Left ventricle myocardium inferior (tissue), 1 donor: ENCODE measurements at places on chromosomes 4 and X. TPM values are rescaled to one million over a fixed set of nuclear protein-coding genes. Genes with fewer than 3 reads are reported as not detected.
A peak's percentile ranks its signal among the peaks of the same experiment; 100 is the strongest.

- H3K27ac ChIP-seq: no peak overlapping the region
- H3K4me3 ChIP-seq: no peak overlapping the region
- H3K27me3 ChIP-seq: no peaks in the 10 kb centered on the region
- no peak for DNase-seq
- no peaks in the 10 kb centered on the region for H3K36me3 ChIP-seq
Observed at GRCh38 chr4:108581083-108581482, 39.3 kb upstream of the RPL34 start.

GRCh38 chrX:97402333-97402732, 518.6 kb downstream of the RPA4 start:
- no peak overlapping the region for H3K4me3 ChIP-seq
- no peaks in the 10 kb centered on the region for H3K4me1 ChIP-seq
- DNase-seq: no peak
- H3K27me3 ChIP-seq: no peaks in the 10 kb centered on the region
- no peaks in the 10 kb centered on the region for H3K36me3 ChIP-seq

- no peak for DNase-seq
- no peaks in the 10 kb centered on the region for H3K36me3 ChIP-seq
- peaks cover 56% of the 10 kb centered on the region for H3K27me3 ChIP-seq
- H3K4me1 ChIP-seq: peaks cover 3% of the 10 kb centered on the region
- H3K4me3 ChIP-seq: no peak overlapping the region
Observed at GRCh38 chrX:153648358-153649177, 1.6 kb downstream of the DUSP9 start.

GRCh38 chr4:36427696-36428095, 146.3 kb downstream of the DTHD1 start:
- no peaks in the 10 kb centered on the region for H3K36me3 ChIP-seq
- DNase-seq: no peak
- no peak overlapping the region for H3K27ac ChIP-seq
- H3K27me3 ChIP-seq: no peaks in the 10 kb centered on the region
- H3K4me1 ChIP-seq: no peaks in the 10 kb centered on the region

GRCh38 chr4:113639326-113639725, 122.2 kb downstream of the CAMK2D start:
- no peak for DNase-seq
- H3K27ac ChIP-seq: peak overlapping the region; percentile 88
- H3K36me3 ChIP-seq: no peaks in the 10 kb centered on the region

DNA sequence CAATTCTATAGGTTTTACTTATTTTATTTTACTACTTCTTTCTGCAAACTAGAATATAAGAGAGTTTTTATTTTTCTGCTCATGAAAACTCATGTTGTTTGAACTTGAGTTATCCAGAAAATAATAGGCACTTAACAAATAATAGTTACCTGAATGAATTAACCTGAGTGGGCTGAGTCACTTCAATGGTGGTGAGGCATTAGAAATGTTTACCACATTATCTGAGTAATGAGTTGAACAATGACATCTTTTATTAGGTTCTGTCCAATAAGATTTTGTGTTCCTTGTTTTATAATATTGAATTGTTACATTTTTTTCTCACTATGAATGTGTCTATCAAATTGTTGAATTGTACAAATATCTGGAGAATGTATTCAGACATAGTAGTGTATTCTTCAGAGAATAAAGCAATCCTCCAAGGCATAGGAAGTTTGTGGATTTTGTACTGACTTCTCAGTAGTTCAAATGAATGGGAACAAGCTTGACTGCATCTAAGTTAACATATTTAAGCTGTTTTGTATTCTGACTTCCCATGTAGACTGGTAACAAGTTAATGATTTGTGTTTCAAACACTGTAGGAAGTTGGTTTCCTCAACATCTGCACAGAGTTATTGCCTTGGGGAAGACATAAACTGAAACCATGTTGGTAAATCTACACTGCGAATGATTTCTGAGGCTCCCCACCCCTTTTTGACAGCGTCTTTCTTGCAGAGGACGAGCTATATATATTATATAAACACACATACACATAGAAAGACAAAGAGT, 1808.9 kb upstream of the TENM3 start:
- H3K27me3 ChIP-seq: no peaks in the 10 kb centered on the region
- H3K36me3 ChIP-seq: no peaks in the 10 kb centered on the region
- no peak for DNase-seq
- no peak overlapping the region for H3K4me3 ChIP-seq

- DNase-seq: no peak
- no peaks in the 10 kb centered on the region for H3K36me3 ChIP-seq
- H3K27ac ChIP-seq: no peak overlapping the region
- no peaks in the 10 kb centered on the region for H3K27me3 ChIP-seq
- no peak overlapping the region for H3K4me3 ChIP-seq
Observed at GRCh38 chr4:38710053-38710452, 46.1 kb downstream of the KLF3 start.

GRCh38 chr4:152850377-152850776, 70.6 kb downstream of the ARFIP1 start:
- peak overlapping the region; percentile 30 for H3K27ac ChIP-seq
- peaks cover 19% of the 10 kb centered on the region for H3K36me3 ChIP-seq
- DNase-seq: no peak
- peak overlapping the region; percentile 25 for H3K4me3 ChIP-seq
- H3K27me3 ChIP-seq: no peaks in the 10 kb centered on the region

GRCh38 chr4:61199873-61200186, 296 bp upstream of the ADGRL3 start:
- H3K27ac ChIP-seq: peak overlapping the region; percentile 60
- H3K27me3 ChIP-seq: peaks cover 49% of the 10 kb centered on the region
- H3K4me1 ChIP-seq: peaks cover 38% of the 10 kb centered on the region
- DNase-seq: no peak

GRCh38 chr4:139609647-139610046, 53.6 kb upstream of the SETD7 start:
- peaks cover 5% of the 10 kb centered on the region for H3K4me1 ChIP-seq
- H3K36me3 ChIP-seq: no peaks in the 10 kb centered on the region
- no peak overlapping the region for H3K27ac ChIP-seq
- H3K4me3 ChIP-seq: no peak overlapping the region

DNA sequence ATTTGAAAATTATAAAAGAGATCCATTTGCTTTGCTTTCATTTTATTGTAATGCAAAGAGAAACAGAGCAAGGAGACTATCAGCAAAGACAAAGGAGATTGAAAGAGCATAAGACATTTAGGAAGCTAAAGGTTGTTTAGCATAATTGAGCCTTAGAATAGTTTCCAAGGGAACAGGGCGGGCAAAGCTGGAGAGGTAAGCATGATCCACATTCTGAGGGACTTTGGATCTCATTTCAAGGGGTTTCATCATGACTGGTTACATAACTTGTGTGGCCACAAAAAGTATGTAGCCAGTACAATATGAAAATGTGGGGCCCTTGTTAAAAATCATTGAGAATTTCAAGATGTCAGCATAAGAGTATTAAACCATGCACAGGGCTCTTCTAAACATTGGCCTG, 406.5 kb downstream of the RPA4 start:
- H3K36me3 ChIP-seq: no peaks in the 10 kb centered on the region
- H3K27me3 ChIP-seq: no peaks in the 10 kb centered on the region
- no peak overlapping the region for H3K27ac ChIP-seq
- DNase-seq: no peak
- H3K4me1 ChIP-seq: no peaks in the 10 kb centered on the region

The MAGEA3 gene
- not detected for total RNA-seq

The ATOH1 gene
- total RNA-seq: not detected

The MTNR1A gene
- total RNA-seq: not detected

DNA sequence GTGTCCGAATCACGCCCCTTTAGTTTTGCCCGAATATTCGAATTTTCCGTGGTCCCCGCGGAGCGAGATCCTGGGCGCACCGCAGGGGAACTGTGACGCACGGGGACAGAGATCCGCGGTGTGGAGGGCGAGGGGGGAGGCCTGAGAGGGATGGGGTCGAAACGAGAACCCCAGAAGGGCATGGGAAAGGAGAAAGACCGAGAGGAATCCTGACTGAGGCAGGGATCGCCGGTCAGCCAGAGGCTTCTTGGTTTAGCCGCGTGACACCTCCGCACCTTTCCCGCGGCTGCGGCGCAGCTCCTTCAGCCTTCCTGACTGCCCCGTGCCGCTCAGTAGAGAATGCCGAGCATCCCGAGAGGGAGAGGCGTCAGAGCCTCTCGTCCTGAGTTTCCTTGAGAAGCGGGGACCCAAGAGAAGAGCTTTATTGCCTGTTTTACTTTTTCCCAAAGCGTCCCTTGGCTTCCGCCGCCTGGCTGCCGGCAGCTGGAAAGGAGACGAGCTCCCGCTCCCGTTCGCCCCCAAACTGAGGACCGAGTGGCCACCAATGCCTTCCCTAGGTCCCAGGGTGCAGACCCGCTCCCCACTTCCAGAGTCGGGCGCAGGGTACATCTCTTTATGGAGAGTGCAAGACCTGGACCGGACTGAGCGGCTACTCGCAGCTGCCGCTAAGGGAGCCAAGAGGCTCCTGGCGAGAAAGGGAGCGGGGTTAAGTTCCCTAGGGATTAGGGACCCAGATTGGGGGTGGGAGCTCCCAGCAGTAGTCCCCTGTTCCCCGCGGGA, 911 bp upstream of the GPR50 start:
- H3K27ac ChIP-seq: no peak overlapping the region
- no peak for DNase-seq
- peaks cover 82% of the 10 kb centered on the region for H3K27me3 ChIP-seq
- H3K4me1 ChIP-seq: no peaks in the 10 kb centered on the region
- H3K36me3 ChIP-seq: no peaks in the 10 kb centered on the region

GRCh38 chr4:54542540-54543041, 115.2 kb upstream of the KIT start:
- H3K4me3 ChIP-seq: no peak overlapping the region
- H3K4me1 ChIP-seq: peaks cover 10% of the 10 kb centered on the region
- H3K36me3 ChIP-seq: no peaks in the 10 kb centered on the region
- H3K27me3 ChIP-seq: no peaks in the 10 kb centered on the region

- H3K4me1 ChIP-seq: no peaks in the 10 kb centered on the region
- no peak for DNase-seq
Observed at GRCh38 chrX:31331015-31331414, 259.2 kb upstream of the FTHL17 start.

DNA sequence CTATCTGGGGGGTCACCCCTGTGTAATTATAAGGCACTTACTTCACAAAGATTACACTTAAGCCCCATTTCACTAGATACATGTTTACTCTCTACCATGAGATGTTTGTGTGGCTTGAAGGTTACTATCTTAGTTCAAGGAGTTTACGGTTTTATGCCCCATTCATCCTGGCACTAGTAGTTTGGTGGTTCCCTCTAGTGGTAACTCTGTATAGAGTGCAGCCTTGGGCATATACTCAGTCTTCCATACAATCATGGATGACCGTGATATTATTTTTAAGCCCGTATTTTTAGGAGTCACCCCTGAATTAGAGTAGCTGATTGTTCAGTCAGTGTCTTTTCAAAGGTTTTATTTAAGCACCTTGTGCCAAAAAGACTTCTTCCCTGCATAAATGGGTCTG, 109.9 kb upstream of the FAM47C start:
- no peaks in the 10 kb centered on the region for H3K4me1 ChIP-seq
- no peaks in the 10 kb centered on the region for H3K27me3 ChIP-seq
- no peak overlapping the region for H3K27ac ChIP-seq
- DNase-seq: no peak
- no peaks in the 10 kb centered on the region for H3K36me3 ChIP-seq

- no peaks in the 10 kb centered on the region for H3K27me3 ChIP-seq
- H3K27ac ChIP-seq: no peak overlapping the region
- no peak overlapping the region for H3K4me3 ChIP-seq
- no peaks in the 10 kb centered on the region for H3K36me3 ChIP-seq
Observed at GRCh38 chr4:59655996-59656395, 1544.1 kb upstream of the ADGRL3 start.

DNA sequence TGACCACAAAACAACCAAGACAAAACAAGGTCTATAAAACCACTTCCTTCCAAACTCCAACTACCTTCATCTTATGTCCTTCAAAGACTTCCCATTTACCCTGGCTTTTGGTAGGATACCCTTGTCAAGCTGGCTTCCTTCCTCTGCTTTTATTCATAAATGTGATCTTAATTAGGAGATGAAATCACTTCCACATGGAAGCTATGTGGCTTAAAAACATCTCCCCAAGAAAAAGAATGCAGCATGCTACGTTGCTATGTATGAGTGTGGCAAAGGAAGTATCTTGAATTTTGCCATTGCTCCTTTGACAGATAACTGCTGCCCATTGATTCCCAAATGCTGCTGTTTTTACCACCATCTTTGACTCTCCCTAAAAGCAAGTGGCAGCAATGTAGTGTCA, 46.4 kb upstream of the VEGFD start:
- no peaks in the 10 kb centered on the region for H3K27me3 ChIP-seq
- H3K27ac ChIP-seq: no peak overlapping the region
- no peaks in the 10 kb centered on the region for H3K36me3 ChIP-seq
- no peak overlapping the region for H3K4me3 ChIP-seq
- no peaks in the 10 kb centered on the region for H3K4me1 ChIP-seq
- DNase-seq: no peak

GRCh38 chrX:120697053-120697452, 67.2 kb upstream of the C1GALT1C1 start:
- H3K4me1 ChIP-seq: no peaks in the 10 kb centered on the region
- H3K36me3 ChIP-seq: no peaks in the 10 kb centered on the region
- H3K27ac ChIP-seq: no peak overlapping the region
- DNase-seq: no peak

The FANCB gene
- 0.66 TPM for total RNA-seq

GRCh38 chr4:169677150-169677748, 56.9 kb downstream of the CLCN3 start:
- H3K27ac ChIP-seq: no peak overlapping the region
- no peak overlapping the region for H3K4me3 ChIP-seq
- no peaks in the 10 kb centered on the region for H3K27me3 ChIP-seq
- H3K36me3 ChIP-seq: peaks cover 14% of the 10 kb centered on the region
- DNase-seq: no peak

DNA sequence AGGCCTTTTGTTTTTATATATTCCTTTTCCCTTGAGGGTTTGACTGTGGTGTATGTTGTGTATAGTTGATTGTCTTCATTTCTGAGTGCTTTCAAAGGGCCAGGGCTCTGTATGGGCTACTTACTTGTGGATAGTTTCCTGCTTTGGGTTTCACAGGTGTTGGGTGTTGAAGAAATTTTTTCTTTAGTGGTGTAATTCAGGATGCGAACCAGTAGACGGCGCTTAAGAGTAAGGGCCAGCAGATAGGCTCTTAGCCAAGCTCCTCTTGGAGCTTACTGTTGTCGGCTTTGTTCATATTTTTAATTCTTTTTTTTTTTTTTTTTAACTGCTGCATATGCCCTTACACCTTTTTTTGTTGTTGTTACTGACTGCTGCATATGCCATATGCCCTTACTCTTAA, 276.3 kb upstream of the GALNT7 start:
- no peaks in the 10 kb centered on the region for H3K36me3 ChIP-seq
- H3K4me1 ChIP-seq: no peaks in the 10 kb centered on the region
- no peak for DNase-seq
- H3K4me3 ChIP-seq: no peak overlapping the region

- H3K36me3 ChIP-seq: peaks cover 28% of the 10 kb centered on the region
- peaks cover 10% of the 10 kb centered on the region for H3K4me1 ChIP-seq
- H3K4me3 ChIP-seq: no peak overlapping the region
- no peak for DNase-seq
- no peaks in the 10 kb centered on the region for H3K27me3 ChIP-seq
Observed at GRCh38 chr4:168685136-168685809, 188.4 kb downstream of the PALLD start.

GRCh38 chrX:41152221-41152620, 67.0 kb downstream of the USP9X start:
- no peaks in the 10 kb centered on the region for H3K4me1 ChIP-seq
- no peak overlapping the region for H3K4me3 ChIP-seq
- no peaks in the 10 kb centered on the region for H3K27me3 ChIP-seq
- no peak for DNase-seq
- no peak overlapping the region for H3K27ac ChIP-seq
